ENCODE measurements at places on chromosomes 5 and 9.

- no peak for DNase-seq
Observed at GRCh38 chr9:126561582-126561981, 52.1 kb upstream of the LMX1B start.

DNA sequence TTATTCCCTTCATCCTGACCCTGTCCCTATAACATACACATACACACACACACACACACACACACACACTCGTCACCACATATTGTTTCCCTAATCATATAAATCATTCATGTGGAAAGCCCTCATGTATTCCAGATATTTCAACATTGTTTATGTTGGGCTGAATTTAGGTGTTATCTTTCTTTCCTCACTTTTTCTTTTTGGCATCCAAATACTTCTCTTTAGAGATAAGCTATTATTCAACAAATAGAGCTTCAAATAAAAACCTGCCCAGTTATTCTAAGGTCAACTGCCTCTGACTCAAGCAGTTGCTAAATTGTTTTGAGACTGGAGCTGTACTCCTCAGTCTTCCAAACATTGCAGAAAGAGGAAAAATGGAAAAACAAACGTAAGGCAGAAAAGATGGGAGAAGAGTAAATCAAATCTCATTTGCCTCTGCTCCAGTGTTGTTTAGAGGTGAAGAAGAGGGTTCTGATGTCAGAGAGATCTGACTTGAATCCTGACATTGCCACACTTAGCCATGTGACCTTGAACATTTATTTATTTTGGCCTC, 215.7 kb downstream of the GAS1 start:
- DNase-seq = peak; percentile 66

DNA sequence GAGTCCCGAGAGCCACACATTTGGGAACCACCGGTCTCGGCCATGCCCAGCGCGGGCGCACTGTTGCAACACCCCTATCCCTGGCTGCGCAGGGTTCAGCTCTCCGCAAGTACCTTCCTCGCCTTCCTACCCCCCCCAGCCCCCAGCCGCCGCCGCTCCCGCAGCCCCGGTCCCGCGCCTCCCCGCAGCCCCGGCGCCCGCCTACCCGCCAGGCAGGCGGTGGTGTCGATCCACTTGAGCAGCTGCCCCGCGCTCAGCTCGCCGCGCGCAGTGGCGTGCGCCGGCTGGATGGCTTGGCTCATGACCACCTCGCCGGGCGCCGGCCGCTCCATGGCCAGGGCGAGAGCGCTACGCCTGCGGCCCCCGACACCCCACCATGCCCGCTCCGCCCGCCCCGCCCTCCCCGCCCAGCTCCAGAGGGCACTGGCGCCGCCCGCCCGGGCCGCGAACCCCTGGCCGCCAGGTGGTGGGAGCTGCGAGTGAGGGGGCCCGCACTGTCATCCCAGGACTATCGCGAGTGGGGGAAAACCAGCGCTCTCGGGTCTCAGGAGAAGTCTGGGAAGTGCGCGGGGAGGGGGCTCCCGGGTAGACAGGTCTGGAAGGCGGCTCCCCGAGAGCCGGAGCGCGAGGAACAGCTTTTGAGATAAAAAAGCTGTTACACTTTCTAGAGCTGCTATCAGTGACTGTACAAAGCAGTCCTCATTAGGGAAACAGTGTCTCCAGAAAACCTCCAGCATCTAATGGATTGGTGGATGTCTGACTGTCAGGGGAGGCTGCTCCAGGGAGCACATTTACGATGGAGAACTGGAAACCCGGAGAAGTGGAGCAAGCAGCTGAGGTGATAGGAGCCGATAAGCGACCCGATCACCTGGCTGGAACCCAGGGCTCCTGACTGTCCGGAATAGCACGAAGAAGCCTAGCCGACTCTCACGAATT, at the start of gene ACOT12:
Gene ACOT12, minus strand, starts transcription at position 352 of the 936 bp plus-strand sequence. Its CDS starts 20 bp downstream, at position 332.
- peak; percentile 16 for DNase-seq

GRCh38 chr5:15385553-15385952, 114.4 kb upstream of the FBXL7 start:
- no peak for DNase-seq

DNA sequence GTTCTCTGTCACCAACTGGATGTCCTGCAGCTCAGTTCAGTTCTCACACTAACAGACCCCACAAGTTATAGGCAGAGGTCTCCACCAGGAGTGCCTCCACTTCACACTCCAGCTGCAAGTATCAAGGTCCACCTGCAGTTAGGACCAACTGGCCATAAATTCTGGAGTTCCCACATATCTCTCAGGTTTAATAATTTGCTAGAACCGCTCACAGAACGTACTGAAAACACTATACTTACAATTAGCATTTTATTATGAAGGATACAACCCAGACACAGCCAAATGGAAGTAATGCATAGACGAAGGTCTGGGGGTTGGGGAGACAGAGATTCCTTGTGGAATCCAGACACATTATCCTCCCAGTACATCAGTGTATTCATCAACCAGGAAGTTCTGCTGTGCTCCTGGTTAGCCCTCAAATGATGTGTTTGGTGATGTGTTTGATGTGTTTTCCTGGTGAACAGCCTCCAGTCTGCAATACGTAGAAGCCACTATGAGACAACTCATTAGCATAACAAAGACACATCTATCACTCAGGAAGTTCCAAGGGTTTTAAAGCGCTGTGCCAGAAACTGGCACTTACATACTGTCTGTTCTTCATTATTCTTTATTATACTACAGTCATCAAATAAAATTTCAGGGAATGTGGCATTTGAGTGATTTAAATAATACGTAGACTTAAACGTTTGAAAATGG, 25.4 kb downstream of the OGN start:
- no peak for DNase-seq
